ENCODE measurements at places on chromosomes 5 and 9.

GRCh38 chr5:163094492-163095180, 342.8 kb upstream of the CCNG1 start:
- DNase-seq, result no peak

GRCh38 chr5:3517348-3517747, 78.3 kb upstream of the IRX1 start:
- no peak for DNase-seq

- DNase-seq, result no peak
Observed at GRCh38 chr9:115373000-115373709, 255.2 kb upstream of the TNC start.

- no peak for DNase-seq
Observed at GRCh38 chr9:82513242-82513751, 524.7 kb downstream of the SPATA31D1 start.

DNA sequence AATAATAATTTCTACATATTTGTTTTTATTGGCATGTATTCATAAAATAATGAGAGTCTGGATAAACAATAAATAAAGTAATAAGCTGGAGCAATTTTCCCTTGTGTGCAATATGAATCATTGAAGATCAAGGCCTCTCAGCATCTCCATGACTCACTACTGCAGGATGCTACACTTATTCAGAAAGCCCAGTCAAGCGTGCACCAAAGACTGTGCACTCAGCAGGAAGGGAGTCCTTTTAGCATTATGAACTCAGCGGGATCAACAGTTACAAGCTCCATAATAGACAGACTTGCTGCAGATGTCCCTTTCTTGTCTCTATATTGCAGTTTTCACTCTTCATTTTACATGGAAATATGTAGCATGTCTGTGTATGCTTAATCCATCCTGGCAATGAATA, 485.3 kb downstream of the CDH9 start:
- no peak for DNase-seq

DNA sequence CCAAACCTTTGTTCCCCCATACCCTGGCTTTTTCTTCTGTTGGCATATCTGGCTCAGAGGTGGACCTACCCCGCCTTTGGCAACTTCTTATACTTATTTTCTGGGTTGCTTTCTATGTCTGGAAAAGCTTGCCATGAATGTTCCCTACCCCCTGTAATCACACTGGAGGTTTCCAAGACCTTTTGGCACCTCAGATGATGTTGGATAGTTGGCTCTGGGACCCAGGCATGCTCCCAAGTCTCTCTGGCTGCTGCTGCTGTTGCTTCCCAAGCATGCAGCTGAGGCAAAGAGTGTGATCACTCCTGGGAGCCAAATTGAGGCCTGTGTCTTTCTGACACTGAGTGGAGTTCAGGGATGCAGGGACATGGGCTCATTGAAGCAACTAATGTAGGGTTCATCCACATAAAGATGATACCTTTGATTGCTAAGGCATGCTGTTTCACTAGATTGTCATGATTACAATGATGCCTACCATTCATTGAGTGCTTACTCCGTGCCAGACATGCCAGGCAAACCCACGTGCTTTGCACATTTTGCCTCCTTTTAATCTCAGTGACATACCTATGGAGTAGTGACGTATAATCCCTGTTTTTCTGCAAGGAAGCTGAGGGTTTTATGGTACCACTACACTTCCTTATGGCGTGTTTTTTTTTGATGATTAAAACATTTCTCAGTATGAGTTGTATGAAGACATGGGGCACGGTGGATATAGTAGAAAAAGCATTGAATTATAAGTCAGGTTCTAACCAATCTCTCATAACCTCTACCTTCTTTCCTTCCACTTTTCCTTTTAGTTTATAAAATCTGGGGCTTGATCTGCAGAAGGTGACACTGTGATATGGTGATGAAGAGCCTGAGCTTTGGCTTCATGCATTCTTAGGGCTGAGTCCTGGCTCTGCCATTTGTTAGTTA, 73.1 kb downstream of the ARHGAP26 start:
- no peak for DNase-seq

GRCh38 chr5:173201636-173202265, 33.3 kb downstream of the NKX2-5 start:
- no peak for DNase-seq

GRCh38 chr9:133210609-133211008, 1.6 kb upstream of the OBP2B start:
- DNase-seq, result no peak

DNA sequence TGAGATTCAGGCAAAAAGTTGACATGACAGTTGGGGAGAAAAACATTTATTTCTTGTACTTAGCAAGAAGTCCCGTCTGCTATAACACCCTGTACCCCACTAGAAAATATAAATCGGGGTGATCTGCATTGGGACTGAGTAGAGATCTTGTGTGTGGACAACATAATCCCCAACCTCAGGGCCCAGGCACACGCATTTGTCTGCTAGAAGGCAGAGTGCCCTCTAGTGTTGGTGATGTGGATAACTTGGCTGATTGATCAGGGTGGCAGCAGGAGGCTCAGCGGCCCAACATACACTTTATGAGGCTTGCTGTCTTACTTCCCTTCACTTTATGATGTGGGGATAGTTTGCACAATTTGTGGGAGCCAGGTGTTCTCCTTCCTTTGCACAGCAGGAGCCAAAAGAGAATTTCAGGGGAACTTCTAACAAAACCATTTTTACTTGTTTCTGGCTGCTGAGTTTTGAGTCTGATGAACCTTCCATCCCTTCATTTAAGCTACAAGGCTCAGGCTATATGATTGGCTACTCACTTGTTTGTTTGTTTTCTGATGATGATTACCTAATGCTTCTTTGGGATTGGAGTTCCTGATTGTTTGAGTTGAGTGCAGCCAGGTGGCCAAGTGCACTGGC, 263.2 kb downstream of the DMAC1 start:
- DNase-seq, result no peak

DNA sequence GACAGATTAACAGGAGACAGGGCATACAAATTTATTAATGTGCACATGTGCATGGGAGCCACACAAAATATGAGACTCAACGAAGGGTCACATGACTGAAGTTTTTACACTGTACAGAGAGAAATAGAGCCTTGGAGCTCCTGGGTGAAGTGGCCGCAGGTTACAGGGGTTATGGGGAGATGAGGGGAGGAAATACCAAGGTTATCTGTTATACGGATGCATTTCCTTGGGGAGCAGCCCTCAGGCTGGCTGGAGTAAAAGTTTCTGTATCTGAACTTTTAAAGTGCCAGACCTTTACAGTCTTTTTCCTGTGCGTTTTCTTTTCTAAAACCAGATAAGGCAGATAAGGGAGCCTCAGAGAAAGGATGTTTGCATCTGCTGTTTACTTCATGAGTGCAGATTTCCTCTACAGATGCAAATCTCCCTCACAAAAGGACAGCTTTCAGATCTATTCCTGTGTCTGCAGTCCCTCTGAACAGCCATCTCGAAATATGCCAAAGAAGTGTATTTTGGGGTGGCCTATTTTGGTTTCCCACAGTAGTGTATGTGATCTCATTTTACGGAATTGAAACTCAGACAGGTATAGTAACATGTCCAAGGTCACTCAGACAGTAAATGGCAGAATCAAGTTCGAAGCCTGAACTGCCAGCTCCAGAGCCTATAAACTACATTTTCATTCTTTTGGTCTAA, 139.3 kb upstream of the FBXL17 start:
- DNase-seq, result no peak

GRCh38 chr5:87138091-87138805, 129.4 kb upstream of the RASA1 start:
- DNase-seq, result no peak

GRCh38 chr5:144731786-144732185, 561.1 kb downstream of the KCTD16 start:
- DNase-seq, result no peak

DNA sequence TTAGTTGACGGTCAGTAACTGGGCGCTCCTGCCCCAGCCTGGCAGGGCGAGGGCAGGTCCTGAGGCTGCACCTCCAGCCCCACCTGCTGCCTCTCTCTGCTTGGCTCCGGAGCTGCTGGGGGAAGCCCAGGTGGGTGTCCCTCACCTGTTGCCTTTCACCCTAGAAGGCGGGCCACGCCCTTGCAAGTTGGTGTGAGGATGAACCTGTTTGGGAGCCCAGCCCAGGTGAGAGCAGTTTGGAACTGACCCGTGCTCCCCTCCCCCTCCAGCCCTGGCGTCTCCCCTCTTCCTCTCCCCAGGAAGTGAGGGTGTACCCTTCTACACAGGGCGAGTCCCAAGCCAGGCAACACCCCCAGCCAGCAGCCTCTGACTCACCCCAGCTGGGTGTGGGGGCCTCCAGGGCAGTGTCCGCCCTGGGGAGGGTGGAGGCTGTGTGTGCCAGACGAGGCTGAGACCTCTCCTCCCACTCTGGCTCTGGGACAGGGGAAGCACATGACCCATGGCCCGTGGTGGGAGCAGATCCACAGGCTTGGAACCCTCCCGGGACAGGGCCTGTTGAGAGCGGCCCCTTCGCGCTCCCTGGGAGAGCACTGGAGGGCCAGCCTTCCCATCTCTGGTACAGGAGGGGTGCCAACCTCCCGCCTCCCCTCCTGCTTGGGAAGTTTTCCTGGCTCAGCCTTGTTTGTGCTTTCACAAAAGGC, 10.4 kb downstream of the LRRC8A start:
- DNase-seq, result no peak

DNA sequence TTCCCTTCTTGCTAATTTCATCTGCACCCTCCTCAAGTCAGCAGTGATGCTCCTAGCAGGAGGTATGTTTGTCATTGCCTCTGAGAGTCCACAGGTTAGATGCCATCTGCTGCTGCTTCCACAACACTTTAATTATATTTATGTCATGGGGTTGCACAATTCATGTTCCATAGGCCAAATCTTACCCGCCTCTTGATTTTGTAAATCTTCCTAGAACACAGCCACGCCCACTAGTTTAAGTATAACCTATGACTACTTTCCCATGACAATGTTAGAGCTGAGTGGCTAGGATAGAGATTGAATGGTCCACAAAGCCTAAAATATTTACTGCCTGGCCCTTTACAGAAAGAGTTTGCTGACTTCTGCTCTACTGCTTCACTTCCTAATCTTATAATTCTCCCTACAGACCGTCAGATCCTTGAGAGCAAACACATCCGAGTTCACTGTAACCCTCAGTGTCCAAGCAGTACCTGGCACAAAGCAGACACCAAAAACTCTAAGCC, 21.1 kb downstream of the LIFR start:
- no peak for DNase-seq
